ENCODE measurements at places on chromosomes 4 and X. TPM values are rescaled to one million over a fixed set of nuclear protein-coding genes. Genes with fewer than 3 reads are reported as not detected.
A peak's percentile ranks its signal among the peaks of the same experiment; 100 is the strongest.

GRCh38 chr4:157838366-157838765, 334.5 kb downstream of the GASK1B start:
- no peaks in the 10 kb centered on the region for H3K27me3 ChIP-seq
- H3K27ac ChIP-seq: no peak overlapping the region
- no peak overlapping the region for H3K4me3 ChIP-seq
- DNase-seq: no peak
- H3K4me1 ChIP-seq: no peaks in the 10 kb centered on the region

- H3K27ac ChIP-seq: no peak overlapping the region
- H3K4me3 ChIP-seq: no peak overlapping the region
- H3K27me3 ChIP-seq: no peaks in the 10 kb centered on the region
These were observed 32.9 kb downstream of the ZFYVE28 start for GRCh38 chr4:2385516-2385915.

- no peak for DNase-seq
- no peak overlapping the region for H3K4me3 ChIP-seq
- H3K27ac ChIP-seq: no peak overlapping the region
- no peaks in the 10 kb centered on the region for H3K27me3 ChIP-seq
These were observed 57.7 kb upstream of the PDLIM3 start for GRCh38 chr4:185592845-185593488.

DNA sequence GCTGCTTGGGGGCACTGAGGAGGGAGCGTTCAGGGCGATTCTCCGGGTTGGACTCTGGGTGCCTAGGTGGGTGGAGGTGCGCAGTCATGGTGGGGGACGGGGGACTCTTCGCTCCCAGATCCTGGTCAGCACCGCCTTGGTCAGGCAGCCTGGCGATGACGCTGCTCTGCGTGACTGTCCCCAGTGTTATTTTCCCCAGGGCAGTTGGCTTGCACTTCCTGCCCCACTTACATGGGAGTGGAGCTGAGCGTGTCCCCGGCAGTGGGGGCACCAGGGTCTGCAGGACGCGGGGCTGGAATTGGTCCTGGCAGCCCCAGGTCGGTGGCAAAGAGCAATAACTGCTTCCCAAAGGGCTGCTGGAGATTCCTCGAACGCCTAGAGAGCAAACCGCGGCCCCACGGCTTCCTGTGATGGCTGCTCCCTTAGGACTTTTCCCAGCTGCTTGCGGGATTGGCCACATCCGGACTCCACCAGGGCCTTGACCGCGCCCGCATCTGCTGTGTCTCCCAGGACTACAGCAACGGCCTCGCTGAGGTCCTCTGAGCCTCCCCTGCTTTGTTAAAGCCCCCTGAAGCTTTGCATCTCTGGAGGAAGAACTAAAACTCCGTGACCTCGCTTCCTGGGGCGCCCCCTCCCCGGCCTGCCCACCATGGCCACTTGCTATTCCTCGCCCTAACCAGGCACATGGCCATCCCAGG, 35.3 kb upstream of the GPR78 start:
- no peaks in the 10 kb centered on the region for H3K27me3 ChIP-seq
- H3K4me3 ChIP-seq: no peak overlapping the region
- DNase-seq: no peak
- no peak overlapping the region for H3K27ac ChIP-seq

- H3K4me1 ChIP-seq: no peaks in the 10 kb centered on the region
- no peak overlapping the region for H3K27ac ChIP-seq
- H3K36me3 ChIP-seq: no peaks in the 10 kb centered on the region
- no peak for DNase-seq
These were observed 379.3 kb downstream of the PPP3CA start for GRCh38 chr4:100968046-100968445.

DNA sequence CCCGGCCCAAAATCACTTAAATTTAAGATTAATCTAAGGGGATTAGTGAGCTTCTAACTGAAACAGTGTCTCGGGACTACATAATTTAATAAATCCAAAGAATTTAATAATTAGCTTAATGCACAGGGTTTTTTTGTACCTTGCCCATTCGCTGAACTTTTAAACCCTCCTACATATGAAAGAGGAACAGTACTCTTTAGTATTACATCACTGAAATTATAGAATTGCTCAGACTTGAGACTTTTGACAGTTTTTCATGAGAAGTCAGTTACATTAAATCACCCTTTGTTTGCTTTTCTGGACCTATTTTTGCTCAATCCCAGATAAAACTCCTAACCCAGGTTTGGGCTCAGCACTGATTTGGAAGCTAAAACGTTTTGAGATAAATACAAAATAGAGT, 2.4 kb upstream of the TADA2B start:
- no peak overlapping the region for H3K27ac ChIP-seq
- H3K4me3 ChIP-seq: no peak overlapping the region
- DNase-seq: no peak
- H3K4me1 ChIP-seq: peaks cover 16% of the 10 kb centered on the region
- H3K27me3 ChIP-seq: peaks cover 2% of the 10 kb centered on the region

DNA sequence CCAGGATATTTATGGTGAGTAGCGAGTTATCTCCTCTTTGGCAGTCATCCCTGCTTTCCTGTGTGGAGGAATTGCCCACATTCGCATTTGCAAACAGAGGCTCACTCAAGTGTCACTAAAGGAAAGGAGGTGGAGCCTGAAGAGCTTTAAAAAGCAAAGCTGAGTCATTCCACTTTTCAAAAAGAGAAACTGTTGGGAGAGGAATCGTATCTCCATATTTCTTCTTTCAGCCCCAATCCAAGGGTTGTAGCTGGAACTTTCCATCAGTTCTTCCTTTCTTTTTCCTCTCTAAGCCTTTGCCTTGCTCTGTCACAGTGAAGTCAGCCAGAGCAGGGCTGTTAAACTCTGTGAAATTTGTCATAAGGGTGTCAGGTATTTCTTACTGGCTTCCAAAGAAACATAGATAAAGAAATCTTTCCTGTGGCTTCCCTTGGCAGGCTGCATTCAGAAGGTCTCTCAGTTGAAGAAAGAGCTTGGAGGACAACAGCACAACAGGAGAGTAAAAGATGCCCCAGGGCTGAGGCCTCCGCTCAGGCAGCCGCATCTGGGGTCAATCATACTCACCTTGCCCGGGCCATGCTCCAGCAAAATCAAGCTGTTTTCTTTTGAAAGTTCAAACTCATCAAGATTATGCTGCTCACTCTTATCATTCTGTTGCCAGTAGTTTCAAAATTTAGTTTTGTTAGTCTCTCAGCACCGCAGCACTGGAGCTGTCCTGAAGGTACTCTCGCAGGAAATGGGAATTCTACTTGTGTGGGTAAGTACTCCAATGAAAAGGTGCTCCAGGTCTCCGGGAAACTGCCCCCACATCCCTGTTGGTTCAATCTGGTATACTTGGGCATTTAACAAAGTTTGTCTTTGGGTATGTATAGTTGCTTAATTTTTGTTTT, at the start of gene EGF:
EGF (plus strand) TSS at position 178 of the 890 bp plus-strand sequence; CDS start at position 631, 453 bp downstream.
- no peak within 1 kb of the TSS for H3K27ac ChIP-seq
- DNase-seq: no peak
- peaks cover 2% of the 10 kb centered on the region for H3K27me3 ChIP-seq
- H3K4me1 ChIP-seq: no peaks in the 10 kb centered on the region
- H3K4me3 ChIP-seq: no peak within 1 kb of the TSS

- no peak overlapping the region for H3K4me3 ChIP-seq
- H3K36me3 ChIP-seq: peaks cover 3% of the 10 kb centered on the region
- no peak overlapping the region for H3K27ac ChIP-seq
These were observed 125.4 kb downstream of the PDLIM5 start for GRCh38 chr4:94577136-94577535.

GRCh38 chr4:44326741-44327140, 121.9 kb downstream of the KCTD8 start:
- no peaks in the 10 kb centered on the region for H3K27me3 ChIP-seq
- H3K4me1 ChIP-seq: no peaks in the 10 kb centered on the region
- no peak for DNase-seq
- H3K27ac ChIP-seq: no peak overlapping the region
- no peaks in the 10 kb centered on the region for H3K36me3 ChIP-seq

GRCh38 chrX:53071604-53072417, 10.4 kb upstream of the TSPYL2 start:
- H3K36me3 ChIP-seq: no peaks in the 10 kb centered on the region
- peak overlapping the region; percentile 69 for H3K27ac ChIP-seq

GRCh38 chrX:10129229-10129628, 27.5 kb upstream of the CLCN4 start:
- no peaks in the 10 kb centered on the region for H3K27me3 ChIP-seq
- H3K36me3 ChIP-seq: peaks cover 2% of the 10 kb centered on the region
- DNase-seq: no peak
- no peak overlapping the region for H3K27ac ChIP-seq
- no peaks in the 10 kb centered on the region for H3K4me1 ChIP-seq
- H3K4me3 ChIP-seq: no peak overlapping the region

GRCh38 chr4:153249199-153250041, 45.2 kb downstream of the TRIM2 start:
- no peaks in the 10 kb centered on the region for H3K27me3 ChIP-seq
- DNase-seq: peak; percentile 41
- peak overlapping the region; percentile 29 for H3K27ac ChIP-seq
- peak overlapping the region; percentile 63 for H3K4me3 ChIP-seq
- peaks cover 8% of the 10 kb centered on the region for H3K4me1 ChIP-seq

- H3K36me3 ChIP-seq: no peaks in the 10 kb centered on the region
- no peaks in the 10 kb centered on the region for H3K27me3 ChIP-seq
- no peak overlapping the region for H3K27ac ChIP-seq
- H3K4me1 ChIP-seq: no peaks in the 10 kb centered on the region
- H3K4me3 ChIP-seq: no peak overlapping the region
These were observed 58.6 kb downstream of the ABLIM2 start for GRCh38 chr4:8099981-8100464.

GRCh38 chrX:152735101-152735500, 1.5 kb downstream of the MAGEA12 start:
- no peak for DNase-seq
- H3K27me3 ChIP-seq: no peaks in the 10 kb centered on the region
- no peaks in the 10 kb centered on the region for H3K4me1 ChIP-seq
- H3K4me3 ChIP-seq: no peak overlapping the region
- H3K36me3 ChIP-seq: no peaks in the 10 kb centered on the region
- H3K27ac ChIP-seq: no peak overlapping the region

GRCh38 chr4:73308286-73308685, 49.7 kb upstream of the ANKRD17 start:
- DNase-seq: no peak
- no peak overlapping the region for H3K27ac ChIP-seq
- H3K27me3 ChIP-seq: no peaks in the 10 kb centered on the region
- no peaks in the 10 kb centered on the region for H3K4me1 ChIP-seq
- H3K4me3 ChIP-seq: no peak overlapping the region

DNA sequence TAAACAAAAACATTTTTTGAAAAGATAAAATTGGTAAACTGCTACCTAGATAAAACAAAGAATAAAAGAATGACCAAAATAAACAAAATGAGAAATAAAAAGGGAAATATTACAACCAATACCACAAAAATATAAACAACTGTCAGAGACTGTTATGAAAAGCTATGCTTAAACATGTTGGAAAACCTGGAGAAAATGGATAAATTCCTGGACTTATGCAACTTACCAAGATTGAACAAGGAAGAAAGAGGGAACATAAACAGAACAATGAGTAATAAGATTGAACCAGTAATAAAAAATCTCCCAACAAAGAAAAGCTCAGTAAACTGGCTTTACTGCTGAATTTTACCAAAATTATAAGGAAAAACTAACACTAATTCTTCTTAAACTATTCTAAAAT, 518.7 kb downstream of the GRXCR1 start:
- DNase-seq: no peak
- no peaks in the 10 kb centered on the region for H3K27me3 ChIP-seq

DNA sequence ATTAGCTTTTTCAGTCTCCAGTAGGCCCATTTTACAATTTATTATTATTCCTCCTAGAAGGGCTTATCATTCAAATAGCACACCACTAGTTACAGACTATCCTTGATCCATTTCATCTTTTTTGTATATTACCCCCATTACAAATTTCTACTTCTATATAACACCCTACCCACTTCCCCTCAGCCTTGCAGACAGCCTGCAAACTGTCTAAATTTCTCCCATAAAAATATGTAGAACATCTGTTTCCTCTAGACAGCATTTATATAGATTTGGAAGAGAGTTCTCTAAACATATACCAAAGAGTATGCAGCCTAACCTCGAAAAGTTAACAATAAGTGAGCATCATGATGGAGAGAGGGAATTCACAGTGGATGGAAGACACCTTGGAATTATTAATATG, 30.8 kb downstream of the COMMD8 start:
- DNase-seq: no peak
- no peak overlapping the region for H3K27ac ChIP-seq
- H3K4me3 ChIP-seq: no peak overlapping the region
- no peaks in the 10 kb centered on the region for H3K36me3 ChIP-seq
- no peaks in the 10 kb centered on the region for H3K27me3 ChIP-seq

GRCh38 chrX:103211012-103211715, 3.7 kb upstream of the BEX4 start:
- DNase-seq: no peak
- no peaks in the 10 kb centered on the region for H3K36me3 ChIP-seq
- H3K4me1 ChIP-seq: no peaks in the 10 kb centered on the region
- no peak overlapping the region for H3K4me3 ChIP-seq
- H3K27me3 ChIP-seq: no peaks in the 10 kb centered on the region
- H3K27ac ChIP-seq: no peak overlapping the region

DNA sequence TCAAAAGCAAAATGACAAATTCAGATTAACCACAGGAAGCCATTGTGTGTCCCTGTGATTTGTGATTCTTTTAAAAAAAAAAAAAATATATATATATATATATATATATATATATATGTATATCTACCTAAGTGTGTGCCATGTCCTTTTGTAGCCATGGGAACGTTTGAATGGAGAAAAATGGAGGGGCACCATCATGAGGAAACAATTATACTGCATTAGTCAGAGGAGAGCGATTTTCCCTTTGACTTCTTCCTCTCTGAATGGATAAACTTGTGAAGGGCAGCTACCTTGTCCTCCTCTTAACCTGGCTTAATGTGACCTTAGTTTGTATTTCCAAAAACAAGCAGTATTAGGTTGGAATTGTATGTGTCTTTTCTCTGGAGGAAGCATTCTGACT, 23.3 kb upstream of the CBLL2 start:
- H3K4me1 ChIP-seq: no peaks in the 10 kb centered on the region
- no peak for DNase-seq
- H3K27me3 ChIP-seq: no peaks in the 10 kb centered on the region
- H3K27ac ChIP-seq: no peak overlapping the region
- H3K36me3 ChIP-seq: no peaks in the 10 kb centered on the region

- no peaks in the 10 kb centered on the region for H3K36me3 ChIP-seq
- no peak overlapping the region for H3K4me3 ChIP-seq
- H3K27ac ChIP-seq: peak overlapping the region; percentile 27
- no peak for DNase-seq
- no peaks in the 10 kb centered on the region for H3K27me3 ChIP-seq
- H3K4me1 ChIP-seq: peaks cover 9% of the 10 kb centered on the region
These were observed 702 bp downstream of the KLHL5 start for GRCh38 chr4:39062770-39063097.

The PCDH11X gene
- not detected for total RNA-seq

The HS3ST1 gene
- total RNA-seq: 0.80 TPM

The TMEM255A gene
- 1.6 TPM for total RNA-seq

The GSX2 gene
- 0.54 TPM for total RNA-seq

The BCOR gene
- 16.4 TPM for total RNA-seq

The SERTM2 gene
- total RNA-seq: not detected

The KIAA0232 gene
- 12.1 TPM for total RNA-seq

The GRPR gene
- total RNA-seq: 0.51 TPM

The TMSB15B gene
- total RNA-seq: 10.3 TPM

The PAK3 gene
- 0.10 TPM for total RNA-seq
